Progenitor cell of endocrine pancreas (in vitro differentiated cells): ENCODE measurements at places on chromosomes 1 and 21. TPM values are rescaled to one million over a fixed set of nuclear protein-coding genes. Genes with fewer than 3 reads are reported as not detected.
A peak's percentile ranks its signal among the peaks of the same experiment; 100 is the strongest.

Gene CAPN9
- 6.4 and 8.7 TPM in 2 replicates for total RNA-seq

Gene SLC44A3
- total RNA-seq, result 70.4 and 75.4 TPM in 2 replicates

Gene IFFO2
- 21.0 and 24.4 TPM in 2 replicates for total RNA-seq

Gene S100A9
- 0.91 and 0.95 TPM in 2 replicates for total RNA-seq

Gene CCDC190
- total RNA-seq, result 0.19 and 0.75 TPM in 2 replicates

Gene HUNK
- total RNA-seq, result 39.5 and 41.9 TPM in 2 replicates

Gene CAMK2N1
- total RNA-seq, result 67.2 and 69.2 TPM in 2 replicates

DNA sequence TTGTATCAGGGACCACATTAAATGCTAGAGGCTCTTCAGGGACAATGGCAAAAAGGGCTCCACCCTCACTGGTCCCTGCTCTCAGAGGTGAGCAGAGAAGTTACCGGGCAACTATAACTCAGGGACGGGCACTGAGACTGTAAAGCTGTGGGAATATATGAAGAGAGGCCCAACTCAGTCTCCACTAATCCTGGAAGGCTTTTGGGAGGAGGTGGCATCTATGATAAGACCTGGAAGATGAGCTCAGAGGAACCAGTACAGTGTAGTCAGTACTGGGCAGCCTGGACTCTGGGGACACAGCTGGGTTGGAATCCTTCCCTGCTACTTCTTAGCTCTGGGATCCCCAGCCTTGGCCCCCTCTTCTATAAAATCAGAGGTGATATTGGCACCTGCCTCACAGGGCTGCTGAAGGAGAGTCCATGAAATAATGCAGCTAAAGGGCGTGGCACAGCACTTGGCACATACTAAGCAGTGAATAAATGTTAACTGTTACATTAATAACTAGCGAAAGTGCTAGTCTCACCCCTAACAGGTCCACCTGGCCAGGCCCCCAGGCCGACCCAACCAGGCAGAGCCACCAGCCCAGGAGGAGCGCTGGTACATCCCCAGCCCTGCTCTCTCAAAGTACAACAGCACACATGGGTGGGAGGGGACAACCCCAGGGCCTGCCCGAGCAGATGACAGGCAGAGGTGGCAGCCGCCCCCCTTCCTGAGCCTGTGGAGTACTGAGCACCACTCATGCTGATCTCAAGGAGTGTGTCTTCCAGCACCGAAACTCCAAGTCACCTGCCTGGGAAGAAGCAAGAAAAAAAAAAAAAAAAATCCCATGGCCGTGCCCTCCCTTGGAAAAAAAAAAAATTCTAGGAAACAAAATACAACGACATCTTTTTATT, 62.7 kb downstream of the CASZ1 start:
- no peaks in the 10 kb centered on the region for H3K36me3 ChIP-seq
- H3K27ac ChIP-seq, result no peak overlapping the region
- no peak for DNase-seq
- H3K27me3 ChIP-seq, result no peaks in the 10 kb centered on the region
- H3K4me3 ChIP-seq, result no peak overlapping the region
- peaks cover 2% of the 10 kb centered on the region for H3K4me1 ChIP-seq

DNA sequence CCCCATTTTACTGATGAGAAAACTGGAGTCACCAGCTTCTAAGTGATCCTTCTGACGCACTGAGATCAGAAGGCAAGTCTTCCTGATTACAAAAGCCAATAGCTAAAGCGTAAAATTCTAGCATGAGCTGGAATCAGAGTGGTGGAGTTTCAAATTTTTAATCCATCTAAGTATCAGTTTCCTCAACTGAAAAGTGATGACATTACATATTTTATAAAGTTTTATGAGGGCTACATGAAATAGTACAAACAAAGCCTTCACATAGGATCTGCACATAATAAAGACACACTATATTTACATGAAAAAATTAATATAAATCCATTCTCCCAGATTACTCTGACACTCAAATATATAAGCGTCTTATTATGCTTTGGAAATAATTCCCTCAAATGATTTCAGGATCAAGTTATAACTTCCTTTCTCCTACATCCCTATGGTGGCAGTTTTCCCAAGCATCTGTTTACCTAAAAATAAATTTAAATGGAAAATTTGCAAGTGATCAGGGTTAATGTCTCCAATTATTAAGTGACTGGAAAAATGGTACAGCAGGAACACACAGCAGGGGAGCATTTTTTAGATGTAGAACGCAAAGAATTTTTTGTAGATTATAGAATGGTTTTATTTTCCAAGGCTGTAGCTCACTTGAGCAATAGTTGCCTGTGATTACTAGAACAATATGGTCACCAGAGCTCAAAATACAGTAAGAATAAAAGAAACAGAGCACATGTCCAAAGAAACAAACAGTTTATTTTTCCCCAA, 490.4 kb upstream of the C1orf87 start:
- no peak for DNase-seq
- H3K36me3 ChIP-seq, result no peaks in the 10 kb centered on the region
- no peak overlapping the region for H3K27ac ChIP-seq
- no peak overlapping the region for H3K4me3 ChIP-seq
- no peaks in the 10 kb centered on the region for H3K4me1 ChIP-seq

DNA sequence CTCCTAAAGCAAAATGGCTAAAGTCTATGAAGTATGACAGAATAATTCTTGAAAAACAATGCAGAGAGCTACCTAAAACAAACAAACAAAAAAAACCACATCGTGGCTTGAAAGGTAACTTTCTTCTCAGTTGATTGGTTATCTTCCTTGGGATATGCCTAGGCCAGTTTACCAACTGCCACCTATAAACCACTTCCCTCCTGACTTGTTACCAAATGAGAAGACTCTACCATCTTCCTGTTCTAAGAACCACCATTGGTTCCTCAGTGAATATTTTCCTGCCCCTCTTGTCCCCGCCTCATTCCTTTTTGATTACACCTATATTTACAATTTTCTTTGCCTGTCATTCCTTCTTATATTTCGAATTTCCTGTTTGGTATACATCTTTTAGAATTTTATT, 336.6 kb downstream of the SIPA1L2 start:
- no peaks in the 10 kb centered on the region for H3K36me3 ChIP-seq
- no peak for DNase-seq
- H3K27me3 ChIP-seq, result peaks cover 37% of the 10 kb centered on the region
- H3K4me1 ChIP-seq, result no peaks in the 10 kb centered on the region

GRCh38 chr1:95655321-95656020, 421.5 kb downstream of the RWDD3 start:
- no peak overlapping the region for H3K4me3 ChIP-seq
- H3K27ac ChIP-seq, result no peak overlapping the region
- no peaks in the 10 kb centered on the region for H3K27me3 ChIP-seq
- DNase-seq, result no peak
- H3K4me1 ChIP-seq, result peaks cover 26% of the 10 kb centered on the region

GRCh38 chr1:61570191-61570590, 154.8 kb downstream of the TM2D1 start:
- no peaks in the 10 kb centered on the region for H3K36me3 ChIP-seq
- no peak for DNase-seq
- peaks cover 7% of the 10 kb centered on the region for H3K27me3 ChIP-seq
- no peak overlapping the region for H3K27ac ChIP-seq
- H3K4me3 ChIP-seq, result no peak overlapping the region

DNA sequence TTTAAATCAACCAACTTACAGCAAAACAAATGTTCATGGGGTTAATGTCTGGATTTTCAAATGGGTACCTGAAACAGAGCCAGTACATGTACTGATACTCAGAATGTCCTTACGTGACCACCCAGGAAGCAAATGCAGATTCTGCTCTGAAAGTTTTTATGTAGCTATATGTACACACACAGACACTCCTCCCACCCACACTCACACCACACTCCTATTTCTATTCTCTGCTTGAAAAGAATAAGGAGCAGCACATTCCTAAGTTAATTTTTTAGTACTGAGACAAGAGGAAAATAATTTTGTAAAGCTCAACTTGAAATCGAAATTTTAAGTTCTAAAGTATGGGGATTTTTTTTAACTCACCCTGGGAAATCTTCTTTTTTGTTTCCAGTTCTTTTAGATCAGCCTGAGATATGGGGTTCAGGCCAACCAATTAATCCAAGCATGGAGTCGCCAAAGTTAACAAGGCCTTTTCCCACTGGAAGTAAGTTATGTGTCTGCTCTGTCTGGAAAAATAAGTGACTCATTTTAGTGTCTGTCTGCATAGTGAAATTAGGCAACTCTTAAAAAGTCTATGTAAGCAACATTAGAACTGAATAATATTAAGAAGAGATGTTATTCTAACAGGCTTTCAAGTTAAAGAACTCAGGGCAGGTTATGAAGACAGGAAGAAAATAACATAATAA, 75.5 kb upstream of the DYNLT5 start:
- H3K27me3 ChIP-seq, result no peaks in the 10 kb centered on the region
- no peak overlapping the region for H3K27ac ChIP-seq
- peaks cover 2% of the 10 kb centered on the region for H3K4me1 ChIP-seq
- no peak overlapping the region for H3K4me3 ChIP-seq
- H3K36me3 ChIP-seq, result no peaks in the 10 kb centered on the region

GRCh38 chr21:31416465-31416864, 72.4 kb upstream of the TIAM1 start:
- H3K36me3 ChIP-seq, result peaks cover 5% of the 10 kb centered on the region
- H3K4me3 ChIP-seq, result no peak overlapping the region
- no peaks in the 10 kb centered on the region for H3K4me1 ChIP-seq
- H3K27me3 ChIP-seq, result no peaks in the 10 kb centered on the region
- no peak overlapping the region for H3K27ac ChIP-seq
- DNase-seq, result no peak

DNA sequence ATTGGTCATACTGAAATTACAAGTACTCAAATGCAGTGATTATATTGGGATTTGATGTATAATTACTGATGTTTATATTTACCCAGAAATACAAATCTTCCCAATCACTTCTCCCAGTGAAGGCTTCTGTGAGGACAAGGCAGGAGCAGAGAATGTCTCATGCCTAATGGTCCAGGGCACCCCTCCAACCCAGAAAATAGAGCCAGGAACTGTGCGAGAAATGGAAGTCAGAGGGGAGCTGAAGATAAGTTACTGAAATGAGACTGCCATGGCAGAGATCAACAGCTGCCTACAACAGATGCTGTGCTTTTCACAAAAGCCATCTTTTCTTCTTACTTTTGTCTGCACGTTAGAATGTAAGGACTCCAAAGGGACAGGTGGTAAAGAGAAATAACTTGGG, 171.2 kb downstream of the TTLL7 start:
- no peak overlapping the region for H3K4me3 ChIP-seq
- peaks cover 17% of the 10 kb centered on the region for H3K4me1 ChIP-seq
- H3K27me3 ChIP-seq, result no peaks in the 10 kb centered on the region
- no peaks in the 10 kb centered on the region for H3K36me3 ChIP-seq
- no peak overlapping the region for H3K27ac ChIP-seq

DNA sequence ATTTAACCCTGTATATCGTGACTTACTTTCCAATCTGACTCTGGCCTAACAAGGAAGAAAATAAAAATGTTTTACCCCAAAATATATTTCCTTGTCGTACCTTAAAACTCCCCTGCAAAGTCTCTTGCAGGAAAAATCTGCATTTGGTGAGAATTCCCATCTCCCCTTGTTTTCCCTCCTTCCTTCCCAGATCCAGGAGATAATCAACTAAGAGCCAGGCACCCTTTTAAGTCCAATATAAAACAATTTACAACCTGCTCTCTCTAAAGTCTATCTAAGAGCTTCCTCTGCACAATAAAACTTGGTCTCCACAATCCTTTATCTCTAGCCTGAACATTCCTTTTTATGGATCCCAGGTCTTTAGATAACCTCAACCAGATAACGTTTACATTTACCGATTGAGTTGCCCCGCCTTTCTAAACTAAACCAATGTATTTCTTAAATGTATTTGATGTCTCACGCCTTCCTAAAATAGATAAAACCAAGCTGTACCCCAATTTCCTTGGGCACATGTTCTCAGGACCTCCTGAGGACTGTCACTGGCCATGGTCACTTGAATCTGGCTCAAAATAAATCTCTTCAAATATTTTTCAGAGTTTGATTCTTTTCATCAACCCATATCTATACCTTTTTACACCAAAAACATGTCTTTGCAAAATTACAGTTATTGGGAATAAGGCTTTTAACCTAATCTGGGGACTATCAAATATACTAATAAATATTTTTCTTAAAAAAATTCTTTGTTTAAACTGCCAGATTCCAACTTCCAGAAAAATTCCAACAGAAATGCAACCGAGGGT, 993 bp downstream of the DDX59 start:
- H3K36me3 ChIP-seq, result peaks cover 12% of the 10 kb centered on the region
- H3K27ac ChIP-seq, result peak overlapping the region; percentile 63
- peaks cover 14% of the 10 kb centered on the region for H3K4me1 ChIP-seq
- H3K27me3 ChIP-seq, result no peaks in the 10 kb centered on the region
- H3K4me3 ChIP-seq, result peak overlapping the region; percentile 78
- DNase-seq, result no peak

GRCh38 chr1:199290186-199290585, 651.3 kb downstream of the PTPRC start:
- no peaks in the 10 kb centered on the region for H3K4me1 ChIP-seq
- DNase-seq, result no peak
- no peak overlapping the region for H3K27ac ChIP-seq
- no peak overlapping the region for H3K4me3 ChIP-seq
- H3K27me3 ChIP-seq, result no peaks in the 10 kb centered on the region

GRCh38 chr1:94807742-94808491, 12.2 kb upstream of the SLC44A3 start:
- no peak overlapping the region for H3K4me3 ChIP-seq
- H3K36me3 ChIP-seq, result peaks cover 17% of the 10 kb centered on the region
- H3K4me1 ChIP-seq, result peaks cover 47% of the 10 kb centered on the region
- H3K27ac ChIP-seq, result peak overlapping the region; percentile 51
- H3K27me3 ChIP-seq, result no peaks in the 10 kb centered on the region
